ENCODE measurements at places on chromosomes 13 and 19. TPM values are rescaled to one million over a fixed set of nuclear protein-coding genes. Genes with fewer than 3 reads are reported as not detected.

The KIR3DL2 gene
- 44.1 TPM for polyA plus RNA-seq

The SLC5A5 gene
- polyA plus RNA-seq, result 1.4 TPM

The LILRB1 gene
- 12.8 TPM for polyA plus RNA-seq

The HCN2 gene
- polyA plus RNA-seq, result not detected

GRCh38 chr13:40231751-40232150 is 434.7 kb downstream of the FOXO1 start:
- no peak for DNase-seq

- no peak for DNase-seq
These were observed 11.2 kb upstream of the COMP start for GRCh38 chr19:18802354-18802753.

DNA sequence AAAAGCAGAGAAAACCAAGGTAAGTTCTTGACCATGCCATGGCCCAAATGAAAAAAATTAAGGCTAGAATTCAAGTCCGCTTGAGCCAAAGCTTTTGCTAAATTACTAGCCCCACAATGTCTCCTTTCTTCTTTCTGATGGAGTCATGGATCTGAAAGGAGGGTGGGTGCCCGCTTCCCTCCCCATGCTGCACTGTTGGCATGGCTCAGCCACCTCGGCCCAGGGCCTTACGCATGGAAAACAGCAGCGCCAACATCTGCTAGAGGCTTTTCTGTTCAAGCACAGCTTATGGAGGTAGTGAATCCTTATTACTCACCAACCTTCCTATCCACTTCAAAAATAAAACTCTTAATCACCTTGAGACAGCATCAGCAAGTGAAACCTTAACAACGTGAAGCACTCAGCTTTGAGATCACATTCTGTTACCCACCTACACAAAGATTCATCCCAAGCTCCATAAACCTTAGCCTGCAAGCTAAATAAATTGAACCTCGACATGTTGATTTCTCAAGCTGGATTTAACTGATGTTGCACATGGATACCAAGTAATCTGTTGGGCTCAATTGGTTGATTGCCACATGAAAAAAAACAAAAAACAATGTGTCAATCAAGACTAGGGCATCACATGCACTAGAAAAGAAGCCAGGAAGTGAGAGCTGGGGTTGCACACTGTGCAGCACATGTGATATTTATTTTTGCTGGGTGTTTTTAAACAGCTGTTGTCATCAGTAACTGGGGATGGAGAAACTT is 43.4 kb downstream of the TPT1 start:
- DNase-seq, result no peak

- DNase-seq, result no peak
These were observed 63.5 kb upstream of the SPATA13 start for GRCh38 chr13:24097064-24097463.

DNA sequence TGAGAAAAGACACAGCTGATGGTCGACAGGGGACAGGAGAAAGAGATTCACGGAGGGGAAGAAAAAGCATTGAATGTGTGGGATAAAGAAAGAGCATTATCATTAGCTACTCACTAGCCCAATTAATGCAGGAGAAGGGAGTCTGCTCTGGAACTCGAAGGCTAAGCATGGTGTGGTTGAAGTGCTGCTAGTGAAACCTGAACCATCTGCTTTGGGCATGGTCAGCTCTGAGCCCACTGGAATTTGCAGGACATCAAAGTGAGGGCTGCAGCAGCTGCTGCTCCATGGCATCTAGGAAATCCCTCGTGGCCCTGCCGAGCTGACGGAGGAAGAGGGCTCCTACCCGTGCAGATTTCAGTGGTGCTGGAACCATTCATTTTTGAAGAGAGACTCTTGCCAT is 320.3 kb downstream of the ATP8A2 start:
- no peak for DNase-seq

GRCh38 chr19:51365211-51365964 is 800 bp downstream of the ETFB start:
- no peak for DNase-seq
